Cerebellum (tissue), 4 donors: ENCODE measurements at places on chromosomes 1 and 21.

- no peak for DNase-seq
Observed at GRCh38 chr1:115461526-115461925, 123.5 kb upstream of the NGF start.

DNA sequence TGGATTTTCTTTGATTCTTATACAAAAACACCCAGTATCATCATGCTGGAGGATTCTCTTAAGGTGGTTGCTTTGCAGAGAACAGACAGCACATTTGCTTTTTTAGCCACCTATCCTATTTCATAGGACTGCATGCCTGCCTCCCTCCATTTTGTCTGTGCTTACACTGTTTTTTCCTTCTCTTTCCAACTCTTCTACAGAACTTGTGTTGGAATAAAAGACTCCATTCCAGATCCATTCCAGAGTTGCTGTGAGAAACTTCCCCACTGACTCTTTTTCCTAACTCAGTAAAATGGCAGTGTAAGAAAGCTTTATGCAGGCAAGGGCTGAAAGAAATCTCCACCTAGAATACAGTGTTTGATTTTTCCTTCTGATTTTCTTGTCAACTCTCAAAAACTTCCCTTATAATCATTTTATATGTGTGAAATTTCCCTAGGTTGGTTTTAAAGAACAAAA is 5.2 kb upstream of the ARID1A start:
- DNase-seq = no peak

- no peak for DNase-seq
Observed at GRCh38 chr1:186536273-186536890, 75.5 kb upstream of the PDC start.

GRCh38 chr1:33384040-33384812 is 46.7 kb downstream of the PHC2 start:
- DNase-seq = no peak

- no peak for DNase-seq
Observed at GRCh38 chr1:27884006-27884954, 11.9 kb downstream of the THEMIS2 start.
